ENCODE measurements at places on chromosomes 1 and 21.

GRCh38 chr1:48691429-48692001, 85.2 kb downstream of the BEND5 start:
- no peak for DNase-seq

GRCh38 chr1:207605444-207606361, 39.2 kb upstream of the CR1L start:
- DNase-seq: no peak

GRCh38 chr1:227940791-227941241, 6.9 kb downstream of the WNT9A start:
- DNase-seq: peak; percentile 17

DNA sequence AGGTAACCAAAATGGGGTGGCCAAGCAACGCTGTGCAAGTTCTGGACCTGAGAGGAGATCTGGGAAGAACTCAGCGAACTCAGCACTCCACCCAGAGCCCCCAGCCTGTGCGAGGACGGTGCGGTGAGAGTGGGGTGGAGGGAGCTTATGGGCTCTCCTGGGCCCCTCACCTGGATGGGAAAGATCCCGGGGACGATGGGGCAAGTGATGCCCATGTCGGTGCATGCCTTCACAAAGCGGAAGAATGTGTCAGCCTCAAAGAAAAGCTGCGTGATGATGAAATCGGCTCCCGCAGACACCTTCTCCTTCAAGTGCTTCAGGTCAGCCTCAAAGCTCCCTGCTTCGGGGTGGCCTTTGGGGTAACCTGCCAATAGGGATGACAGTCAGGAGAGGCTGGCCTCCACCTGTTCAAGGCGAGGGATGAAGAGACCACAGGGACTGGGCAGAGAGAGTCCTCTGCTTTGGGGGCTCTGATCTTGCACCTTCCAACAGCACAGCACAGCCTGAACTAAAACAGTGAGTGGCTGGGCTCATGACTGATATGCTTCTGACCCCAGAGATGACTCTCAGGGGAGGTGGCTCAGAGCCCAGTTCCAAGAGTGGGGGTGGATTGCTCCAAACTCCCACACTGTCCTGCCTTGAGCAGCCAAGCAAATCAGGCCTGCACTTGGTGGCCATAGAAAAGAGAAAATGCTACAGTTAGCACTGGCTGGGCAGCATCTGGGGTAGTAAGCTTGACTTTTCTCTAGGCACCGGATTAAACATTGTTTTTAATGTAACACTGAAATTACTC, 9.5 kb downstream of the MTHFR start:
- DNase-seq: peak; percentile 72

- DNase-seq: no peak
Observed at GRCh38 chr1:24779689-24780464, 34.6 kb downstream of the CLIC4 start.

GRCh38 chr1:248618878-248619277, 16.0 kb downstream of the OR2T11 start:
- peak; percentile 20 for DNase-seq

DNA sequence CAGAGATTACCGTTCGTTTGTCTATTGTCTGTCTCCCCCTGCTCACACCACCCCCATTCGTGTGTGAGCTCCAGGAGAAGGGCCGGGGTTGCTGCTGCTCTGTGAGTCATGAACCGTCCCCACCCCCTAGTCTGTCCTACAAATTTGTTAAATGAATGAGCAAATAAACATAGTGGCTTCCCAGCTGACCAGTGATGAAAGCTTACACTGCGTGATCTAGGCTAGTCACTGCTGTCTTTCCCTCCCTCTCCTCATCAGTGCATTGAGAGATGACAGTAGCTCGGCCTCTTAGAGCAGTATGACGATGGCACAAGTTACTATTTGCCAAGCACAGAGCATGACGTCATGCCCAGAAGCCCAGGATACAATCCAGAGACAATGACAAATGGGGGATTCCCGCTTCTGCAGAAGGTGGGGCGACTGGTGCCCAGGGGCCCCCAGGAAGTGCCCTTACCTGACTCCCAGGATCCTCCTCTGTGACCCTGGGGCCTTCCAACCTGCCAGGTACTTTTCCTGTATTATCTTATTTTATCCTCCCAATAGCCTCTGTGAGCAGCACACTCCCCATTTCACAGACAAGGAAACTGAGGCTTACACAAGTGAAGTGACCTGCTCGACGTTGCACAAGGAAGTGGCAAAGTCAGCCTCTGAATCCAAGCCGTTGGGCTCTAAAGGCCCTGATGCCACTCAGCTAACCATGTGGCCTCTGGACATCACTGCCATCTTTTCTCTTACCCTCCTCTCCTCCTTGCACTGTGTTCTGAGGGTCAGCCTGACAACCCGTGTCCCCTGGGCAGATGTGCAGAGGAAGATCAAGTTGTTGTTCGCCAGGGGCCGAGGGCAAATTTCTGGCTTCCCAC, 8.6 kb upstream of the EPHA2 start:
- no peak for DNase-seq
